CD4-positive, alpha-beta T cell treated with Interleukin-6 for 4 hours (primary cell): ENCODE measurements at places on chromosomes 1 and 21.

DNA sequence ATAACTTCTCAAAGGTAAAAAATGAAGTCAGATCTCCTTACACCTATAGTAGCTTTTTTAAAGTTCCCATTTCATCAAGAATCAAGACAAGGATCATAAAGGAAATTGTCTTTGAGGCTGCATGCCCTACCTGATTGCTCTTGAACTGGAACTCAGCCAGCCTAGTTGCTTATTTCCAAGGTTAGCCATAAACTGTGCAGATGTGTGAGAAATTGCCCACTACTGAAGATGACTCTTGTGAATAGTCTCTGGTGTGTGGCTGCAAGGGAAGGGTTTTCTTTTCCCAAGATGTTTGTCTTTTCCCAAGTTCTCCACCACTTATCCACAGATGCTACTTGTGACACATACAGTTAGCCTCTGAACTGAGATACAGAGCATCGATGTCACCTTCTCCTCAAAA is 81.7 kb upstream of the DUSP10 start:
- DNase-seq: no peak

GRCh38 chr1:165816826-165817497 is 10.5 kb upstream of the UCK2 start:
- no peak for DNase-seq

GRCh38 chr1:230179249-230179648 is 112.2 kb downstream of the GALNT2 start:
- DNase-seq: no peak

DNA sequence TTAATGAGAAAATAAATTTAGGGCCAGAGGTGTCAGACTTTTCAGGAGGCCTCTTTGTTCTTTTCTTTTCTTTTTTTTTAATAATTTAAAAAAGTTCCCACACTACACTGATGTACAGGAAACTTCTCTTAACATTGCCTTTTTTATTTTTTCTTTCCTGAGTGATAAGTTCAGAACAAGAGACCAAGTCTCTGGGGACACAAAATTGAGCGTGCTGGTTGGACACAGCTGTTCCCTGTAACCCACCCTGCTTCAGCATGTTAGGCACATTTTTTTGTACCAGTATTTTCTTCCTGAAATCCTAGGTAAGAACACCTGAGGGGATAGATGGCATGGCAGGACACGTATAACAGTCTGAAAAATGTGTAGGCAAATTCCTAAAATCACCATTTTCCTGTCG is 50.1 kb downstream of the PBX1 start:
- DNase-seq: no peak

- DNase-seq: no peak
Measured at GRCh38 chr1:147853391-147853790, 49.2 kb upstream of the GJA8 start.

DNA sequence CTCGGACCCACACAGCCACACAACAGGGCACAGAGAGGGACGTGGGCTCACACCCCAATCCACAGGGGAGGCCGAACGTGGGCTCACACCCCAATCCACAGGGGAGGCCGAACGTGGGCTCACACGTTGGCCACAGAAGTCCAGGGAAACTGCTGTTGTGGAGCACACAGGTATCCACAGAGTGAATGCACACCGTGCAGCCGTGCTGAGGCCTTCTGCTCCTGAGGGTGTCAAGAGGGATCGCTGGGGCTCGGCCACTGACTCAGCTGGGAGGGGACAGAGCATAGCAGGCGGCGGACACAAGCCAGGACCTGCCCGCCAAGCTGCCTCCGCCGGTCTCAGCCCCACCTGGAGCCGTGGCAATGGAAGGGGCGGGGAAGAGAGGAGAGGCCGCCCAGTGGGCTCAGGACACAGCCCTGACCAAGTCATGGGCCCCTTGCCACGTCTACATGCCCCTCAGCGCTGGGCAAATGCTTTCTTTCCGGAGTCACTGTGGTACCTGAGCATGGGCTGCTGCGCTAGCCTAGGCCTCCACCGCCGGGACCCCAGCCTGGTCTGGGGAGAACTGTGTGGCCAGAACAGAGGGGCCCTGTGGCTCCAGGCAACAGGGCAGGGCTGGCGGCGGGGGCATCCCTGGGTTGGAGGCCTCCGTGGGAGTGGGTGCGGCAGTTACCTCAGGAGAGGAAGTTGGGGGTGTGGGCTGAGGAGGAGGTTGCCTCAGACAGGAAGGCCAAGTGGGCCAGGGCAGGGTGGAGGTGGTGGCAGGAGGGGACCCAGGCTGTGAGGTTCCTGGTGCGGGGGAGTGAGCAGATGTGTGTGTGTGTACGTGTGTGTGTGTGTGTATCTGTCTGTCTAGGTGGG is 1.2 kb downstream of the SYTL1 start:
- DNase-seq: peak; percentile 88

DNA sequence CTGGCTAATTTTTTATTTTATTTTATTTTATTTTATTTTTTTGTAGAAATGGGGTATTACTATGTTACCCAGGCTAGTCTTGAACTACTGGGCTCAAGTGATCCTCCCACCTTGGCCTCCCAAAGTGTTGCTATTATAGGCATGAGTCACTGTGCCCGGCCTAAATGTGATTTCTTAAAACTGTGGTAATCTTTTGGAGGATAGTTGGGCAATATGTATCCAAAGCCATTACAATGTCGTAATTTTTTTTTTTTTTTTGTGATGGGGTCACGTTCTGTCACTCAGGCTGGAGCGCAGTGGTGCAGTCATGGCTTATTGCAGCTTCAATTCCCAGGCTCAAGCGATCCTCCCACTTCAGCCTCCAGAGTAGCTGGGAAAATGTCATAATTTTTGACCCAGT is 14.2 kb downstream of the ETV3L start:
- DNase-seq: no peak

DNA sequence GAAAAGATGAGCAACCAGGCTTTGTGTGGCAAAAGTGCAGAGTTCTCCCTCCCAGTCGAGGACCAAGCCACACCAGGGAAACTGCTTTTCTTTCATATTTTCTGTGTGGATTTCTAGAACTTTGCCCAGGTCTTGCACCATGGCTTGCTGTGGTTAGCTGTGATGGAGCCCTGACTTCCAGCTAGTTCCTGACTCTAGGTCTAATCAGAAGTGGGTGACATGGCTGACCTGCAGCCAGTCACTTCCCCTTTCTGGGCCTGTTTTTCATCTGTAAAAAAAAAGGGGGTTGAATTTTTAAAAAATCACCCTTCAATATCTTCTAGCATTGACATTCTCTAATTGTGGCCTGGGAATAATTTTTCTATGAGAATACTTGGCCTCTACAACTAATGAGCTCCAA is 491.2 kb upstream of the USP24 start:
- DNase-seq: no peak

- DNase-seq: no peak
Measured at GRCh38 chr1:2288816-2289536, 60.9 kb downstream of the SKI start.

DNA sequence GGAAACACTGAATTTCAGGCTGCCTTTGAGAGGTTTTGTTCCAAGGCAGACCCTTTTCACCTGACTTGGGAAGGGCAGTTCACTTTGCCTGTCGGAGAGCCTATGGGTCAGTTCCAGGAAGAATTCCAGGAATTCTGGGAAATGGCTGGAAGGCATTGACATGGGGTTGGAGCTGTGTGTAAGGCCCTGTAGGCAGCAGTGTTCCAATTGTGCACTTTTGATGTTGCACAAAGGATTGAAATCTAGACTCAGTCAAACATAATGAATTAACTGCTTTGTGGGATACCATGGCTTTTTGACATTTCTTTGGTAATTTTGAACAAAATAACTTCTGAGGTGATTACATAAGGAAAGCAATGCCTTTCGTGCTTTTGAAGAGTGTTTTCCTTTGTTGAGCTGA is 184.6 kb downstream of the SDCCAG8 start:
- no peak for DNase-seq

DNA sequence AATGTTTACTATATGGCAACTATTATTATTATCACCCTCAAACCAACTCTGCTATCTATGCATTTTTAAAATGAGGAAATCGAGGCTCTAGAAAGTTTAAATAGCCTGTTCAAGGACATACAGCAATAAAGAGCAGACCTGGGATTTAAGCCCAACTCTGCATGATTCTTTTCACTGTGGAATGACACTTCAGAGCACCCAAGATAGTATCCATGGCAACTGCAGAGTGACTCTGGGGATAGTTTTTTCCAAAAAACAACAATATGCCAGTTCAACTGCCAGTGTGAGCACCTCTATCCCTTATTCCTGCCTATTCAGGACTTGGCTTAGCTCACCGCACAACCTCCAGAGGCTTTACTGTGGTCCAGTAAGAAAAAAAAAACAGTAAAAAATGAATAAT is 293.9 kb downstream of the BRINP2 start:
- no peak for DNase-seq

DNA sequence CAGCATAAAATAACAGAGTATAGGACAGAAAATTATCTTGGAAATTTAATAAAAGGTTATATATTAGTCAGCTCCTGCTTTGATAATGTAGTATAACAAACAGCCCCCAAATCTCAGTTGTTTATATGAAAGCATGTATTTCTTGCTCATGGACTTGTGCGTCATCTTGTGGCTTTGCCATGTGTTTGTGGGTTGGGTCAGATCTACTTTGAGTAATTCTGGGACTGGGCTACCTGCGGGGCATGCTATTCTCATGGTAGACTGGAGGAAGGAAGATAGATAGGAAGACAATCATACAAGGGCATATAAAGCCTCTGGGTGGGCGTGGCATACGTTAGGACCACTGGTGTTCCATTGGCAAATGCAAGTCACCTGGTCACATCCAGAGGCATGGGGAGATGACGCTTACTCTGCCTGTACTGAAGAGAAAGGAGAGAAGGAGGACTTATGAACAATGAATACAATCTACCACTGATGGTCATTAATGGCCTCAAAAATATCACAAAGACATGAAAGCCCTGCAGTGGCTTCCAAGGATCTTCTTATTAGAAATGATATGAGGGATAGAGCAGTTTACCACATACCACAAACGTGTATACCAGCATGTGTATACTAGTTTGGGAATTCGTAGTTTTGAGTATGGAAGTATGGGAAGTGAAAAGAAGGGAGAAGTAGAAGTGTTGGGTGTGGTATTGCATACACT is 267.0 kb downstream of the DISC1 start:
- no peak for DNase-seq

DNA sequence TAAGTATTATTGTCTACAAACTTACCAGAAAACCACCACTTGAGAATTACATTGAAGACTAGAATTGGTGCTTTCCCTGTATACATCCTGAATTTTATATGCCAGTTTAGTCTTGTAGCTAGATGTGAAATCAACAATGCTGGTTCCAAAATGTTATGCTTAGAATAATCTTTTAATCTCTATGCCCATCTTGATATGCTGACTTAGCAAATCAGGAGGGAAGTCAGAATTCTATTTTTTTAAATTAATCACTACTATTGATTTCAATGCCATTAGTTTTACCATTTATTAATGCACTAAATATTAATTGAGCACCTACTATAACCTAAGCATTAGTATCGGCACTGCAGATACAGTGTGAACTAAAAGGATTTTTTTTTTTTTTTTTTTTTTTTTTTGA is 641.6 kb upstream of the ADGRL4 start:
- DNase-seq: no peak

GRCh38 chr1:116329524-116330341 is 43.3 kb upstream of the ATP1A1 start:
- DNase-seq: no peak

DNA sequence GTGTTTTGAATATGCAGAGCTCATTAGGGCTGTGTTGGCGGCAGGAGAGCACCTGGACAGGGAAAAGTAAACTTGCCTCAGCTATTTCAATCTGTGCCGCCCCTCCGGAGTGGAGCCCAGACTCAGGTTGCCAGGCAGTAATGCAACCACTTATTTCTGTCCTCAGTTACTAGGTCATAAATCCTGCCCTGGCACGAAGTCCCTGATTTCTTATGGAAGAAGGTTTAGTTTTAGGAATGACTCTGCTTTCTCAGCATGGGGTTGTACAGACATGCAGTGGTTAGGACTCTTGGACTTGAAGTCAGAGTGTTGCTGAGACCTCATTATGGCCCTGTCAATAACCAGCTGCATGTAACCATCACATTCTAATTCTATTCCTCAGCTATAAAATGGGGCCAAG is 98.3 kb upstream of the FGGY start:
- no peak for DNase-seq

DNA sequence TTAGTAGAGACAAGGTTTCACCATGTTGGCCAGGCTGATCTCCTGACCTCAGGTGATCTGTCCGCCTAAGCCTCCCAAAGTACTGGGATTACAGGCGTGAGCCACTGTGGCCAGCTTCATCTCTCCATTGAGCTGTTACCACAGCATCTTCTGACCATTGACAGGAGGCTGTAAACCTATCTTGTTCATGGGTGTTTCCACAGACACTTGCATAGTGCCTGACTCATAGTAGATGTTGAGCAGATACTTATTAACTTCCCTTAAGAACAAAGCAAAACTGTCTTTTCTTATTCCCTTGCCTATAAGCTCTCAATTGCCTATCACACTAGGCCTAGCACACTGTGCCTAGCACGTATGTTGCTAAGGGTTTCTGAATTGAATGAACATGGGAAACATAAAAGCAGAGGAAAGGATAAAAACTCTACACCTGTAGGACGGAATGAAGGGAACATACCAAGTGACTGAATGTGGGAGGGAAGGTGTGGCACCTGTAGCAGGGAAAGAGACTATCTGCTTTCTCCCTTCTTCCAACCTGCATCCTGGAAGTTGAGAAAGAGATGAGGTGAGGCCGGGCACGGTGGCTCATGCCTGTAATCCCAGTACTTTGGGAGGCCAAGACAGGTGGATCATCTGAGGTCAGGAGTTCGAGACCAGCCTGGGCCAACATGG is 1.2 kb upstream of the C1orf54 start:
- no peak for DNase-seq

- DNase-seq: no peak
Measured at GRCh38 chr1:22406722-22407495, 44.7 kb upstream of the ZBTB40 start.

DNA sequence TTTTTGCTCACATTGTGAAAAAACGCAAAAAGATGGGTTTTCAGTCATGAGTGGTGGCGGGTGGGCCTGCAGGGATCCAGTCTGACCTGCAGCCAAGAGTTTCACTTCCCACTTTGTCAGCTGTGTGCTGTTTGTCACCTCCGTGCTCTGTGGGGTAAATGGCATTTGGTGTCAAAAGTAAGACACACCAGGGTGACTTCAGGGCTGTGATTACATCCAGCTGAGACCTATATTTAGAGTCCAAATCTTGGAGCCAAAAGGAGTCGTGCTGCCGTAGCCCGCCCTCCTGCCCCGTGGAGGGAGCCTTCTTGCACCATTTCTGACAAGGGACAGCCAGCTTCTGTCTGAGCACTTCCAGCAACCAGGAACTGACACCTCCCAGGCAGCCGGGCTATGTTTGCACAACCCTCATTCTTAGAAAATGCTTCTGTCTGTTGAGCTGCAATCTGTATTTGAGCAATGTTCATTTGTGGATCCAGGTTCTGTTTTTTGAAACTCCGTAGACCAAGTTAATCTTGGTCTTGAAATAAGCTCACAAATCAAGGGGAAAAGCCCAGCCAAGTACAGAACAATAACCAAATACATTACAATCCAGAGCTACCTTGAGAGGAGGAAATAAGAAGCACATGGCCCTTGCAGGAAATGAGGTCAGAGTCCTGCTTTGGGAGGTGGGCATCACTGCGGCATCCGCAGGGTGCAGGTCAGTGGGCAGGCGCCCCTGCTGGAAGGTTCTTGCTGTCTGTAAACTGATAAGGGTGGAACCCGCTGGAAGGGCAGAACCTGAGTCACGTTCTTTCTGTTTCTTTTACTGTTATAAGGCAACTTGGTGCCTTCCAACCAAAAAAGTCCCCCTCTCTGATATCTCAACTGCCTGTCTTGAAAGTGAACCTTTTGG is 14.4 kb downstream of the ABCG1 start:
- DNase-seq: peak; percentile 77
